ENCODE measurements at places on chromosomes 1 and 21.

DNA sequence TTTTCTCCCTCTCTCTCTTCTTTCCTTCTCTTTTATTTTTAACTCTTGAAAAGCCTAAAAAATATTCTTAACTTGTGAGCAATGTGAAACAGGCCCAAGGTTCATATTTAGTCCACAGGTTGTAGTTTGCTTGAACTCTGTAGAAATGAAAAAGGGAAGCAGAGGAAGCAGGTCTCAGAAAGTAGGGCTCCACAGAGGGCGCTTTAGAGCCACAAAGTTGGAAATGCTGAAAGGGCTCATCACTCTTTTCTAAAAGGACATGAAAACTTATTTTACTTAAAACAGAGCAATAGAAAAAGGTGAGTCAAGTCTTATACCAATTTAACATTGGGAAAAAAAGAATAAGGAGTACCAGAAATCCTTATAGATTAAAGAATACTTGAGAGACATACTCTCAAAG, 247.0 kb downstream of the USP25 start:
- DNase-seq: no peak

DNA sequence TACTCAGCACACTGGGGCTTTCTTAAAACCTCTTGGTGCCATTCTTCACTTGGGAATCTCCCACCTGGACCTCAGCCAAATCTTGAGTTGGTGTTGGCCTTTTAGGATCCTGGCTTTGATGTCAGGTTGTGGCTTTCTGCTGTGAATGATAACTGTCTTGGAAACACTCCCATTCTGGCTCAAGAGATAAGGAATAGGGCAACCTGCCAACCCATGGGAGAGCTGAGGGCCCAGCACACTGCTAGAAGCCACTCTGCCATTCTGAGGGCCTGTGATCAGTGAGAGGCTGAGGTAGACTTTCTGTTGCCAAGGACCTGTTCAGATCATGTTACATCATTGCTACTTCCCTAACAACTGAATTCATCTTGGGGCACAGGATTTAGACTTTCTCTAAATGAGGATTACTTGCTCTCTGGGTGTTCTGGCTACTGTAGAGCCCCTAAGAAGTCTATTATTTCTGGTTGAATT, 45.8 kb downstream of the TTC39A start:
- no peak for DNase-seq

GRCh38 chr1:187566354-187566753, 737.6 kb downstream of the PLA2G4A start:
- DNase-seq: no peak

GRCh38 chr1:192274588-192274987, 42.2 kb upstream of the RGS21 start:
- DNase-seq: no peak

DNA sequence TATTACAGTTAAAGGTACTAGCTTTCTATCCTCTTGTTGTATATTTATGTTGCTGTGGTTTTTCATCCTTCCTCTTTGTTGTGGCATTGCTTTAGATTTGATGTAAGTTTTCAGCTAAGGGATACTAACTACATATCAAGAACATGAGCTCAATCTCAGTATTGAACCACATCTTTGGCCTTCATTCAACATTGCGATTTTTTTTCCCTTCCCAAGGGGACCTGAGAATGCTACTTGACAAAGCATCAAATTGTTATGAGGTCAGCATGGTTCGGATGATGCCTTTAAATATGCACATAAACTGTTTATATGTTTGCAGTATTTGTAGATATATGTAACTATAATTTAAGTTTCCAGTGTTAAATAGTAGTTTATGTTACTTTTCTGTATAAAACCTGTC, 31.7 kb upstream of the GPR88 start:
- DNase-seq: no peak

- no peak for DNase-seq
Observed at GRCh38 chr1:202058001-202058908, 47.9 kb downstream of the ELF3 start.

DNA sequence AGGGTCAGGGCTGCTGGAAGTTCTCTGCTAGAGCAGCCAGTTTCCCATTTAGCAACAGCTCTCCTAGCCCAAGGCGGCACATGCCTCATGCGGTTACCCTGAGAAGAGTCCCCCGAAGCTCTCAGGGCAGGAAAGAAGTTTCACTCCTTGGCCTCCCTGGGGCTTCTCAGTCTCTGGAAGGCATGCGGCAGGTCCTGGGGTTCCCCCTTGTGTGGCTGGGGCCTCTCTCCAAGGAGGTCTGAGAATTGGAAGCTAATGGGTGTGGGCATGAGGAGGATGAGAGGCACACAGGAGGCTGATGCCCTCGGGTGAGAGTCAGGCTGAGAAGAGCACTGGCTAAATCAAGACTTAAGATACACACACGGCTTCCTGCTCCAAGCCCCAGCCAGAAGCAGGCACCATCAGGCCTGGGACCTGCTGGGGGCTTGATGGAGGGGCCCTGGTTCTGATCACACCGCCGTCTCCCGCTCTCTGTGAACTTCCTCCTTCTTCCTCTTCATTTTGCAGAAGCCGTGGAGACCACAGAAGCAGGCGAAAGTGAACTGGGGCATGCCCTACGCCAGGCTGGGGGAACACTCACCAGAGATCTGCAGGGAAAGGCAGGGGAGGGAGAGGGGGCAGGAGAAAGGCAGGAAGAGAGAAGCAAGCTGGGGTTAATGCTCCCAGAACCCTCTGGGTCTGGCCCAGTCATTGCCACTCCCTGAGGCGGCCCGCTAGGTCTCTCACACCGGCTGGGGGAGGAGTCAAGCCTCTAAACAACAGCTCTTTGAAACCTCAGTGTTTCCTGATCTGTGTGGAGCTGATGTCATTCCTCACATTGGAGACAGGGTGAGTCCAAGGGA, 15.1 kb downstream of the BLACAT1 start:
- DNase-seq: peak; percentile 10

DNA sequence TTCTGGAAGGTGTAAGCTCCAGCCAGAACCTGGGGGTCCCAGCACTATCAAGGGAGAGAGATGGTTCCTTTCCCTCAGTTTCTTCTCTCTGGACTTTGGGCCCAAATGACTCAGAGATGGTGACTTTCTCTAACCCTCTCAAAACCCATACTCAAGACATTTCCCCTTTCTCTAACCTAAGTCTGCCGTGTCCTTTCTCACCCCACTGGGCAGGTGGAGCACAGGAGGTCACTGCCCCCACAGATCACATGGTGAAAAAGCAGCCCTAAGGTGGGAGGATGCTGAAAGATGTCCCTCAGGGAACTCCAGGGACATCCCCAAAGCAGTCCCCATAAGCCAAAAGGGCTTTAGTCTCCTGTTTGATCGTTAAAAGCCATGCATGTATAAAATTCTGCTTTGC, 173.7 kb downstream of the HIVEP3 start:
- DNase-seq: no peak

DNA sequence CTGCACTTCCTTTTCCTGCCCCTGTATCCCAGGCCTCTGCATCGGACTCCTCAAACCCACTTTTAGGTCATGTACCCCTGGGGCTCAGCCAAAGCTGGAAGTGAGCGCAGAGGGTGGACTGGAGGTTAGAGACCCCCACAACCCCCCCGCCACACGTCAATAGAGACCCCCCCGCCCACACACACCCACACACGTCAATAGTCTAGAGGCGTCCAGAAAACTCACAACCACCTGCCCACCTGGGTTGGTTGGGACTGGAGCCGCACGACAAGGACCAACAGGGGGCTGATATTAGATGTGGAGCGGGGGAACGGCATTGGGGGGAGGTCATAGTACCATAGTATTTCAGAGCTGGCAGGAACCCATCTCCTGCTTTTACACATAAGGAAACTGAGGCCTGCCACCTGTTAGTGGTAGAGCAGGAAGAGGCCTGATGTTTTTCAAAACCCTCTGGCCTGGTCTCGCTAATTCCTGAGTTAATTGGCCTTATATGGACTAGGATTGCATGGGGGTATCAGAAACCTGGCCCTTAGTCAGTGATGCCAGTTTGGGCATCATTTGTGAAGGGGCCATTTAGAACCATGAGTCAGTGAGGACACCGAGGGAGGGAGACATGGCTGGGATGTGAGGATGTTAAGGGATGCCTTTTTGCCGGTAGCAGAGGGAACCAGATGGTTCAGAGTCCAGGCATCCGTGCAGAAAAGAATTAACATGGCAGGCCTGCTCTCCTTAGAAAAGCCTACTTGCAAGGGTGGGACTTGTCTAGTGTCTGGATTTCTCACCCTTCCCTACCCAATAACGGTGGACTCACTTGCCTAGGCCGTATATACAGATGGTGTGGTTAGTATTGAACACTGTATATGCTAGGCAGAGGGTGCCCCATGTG, 1.1 kb downstream of the NENF start:
- no peak for DNase-seq

GRCh38 chr21:19781881-19782652, 1216.1 kb upstream of the NCAM2 start:
- DNase-seq: no peak

GRCh38 chr1:85453640-85454194, 11.2 kb downstream of the DDAH1 start:
- DNase-seq: no peak

- DNase-seq: no peak
Observed at GRCh38 chr21:29115899-29116298, 14.5 kb upstream of the MAP3K7CL start.

DNA sequence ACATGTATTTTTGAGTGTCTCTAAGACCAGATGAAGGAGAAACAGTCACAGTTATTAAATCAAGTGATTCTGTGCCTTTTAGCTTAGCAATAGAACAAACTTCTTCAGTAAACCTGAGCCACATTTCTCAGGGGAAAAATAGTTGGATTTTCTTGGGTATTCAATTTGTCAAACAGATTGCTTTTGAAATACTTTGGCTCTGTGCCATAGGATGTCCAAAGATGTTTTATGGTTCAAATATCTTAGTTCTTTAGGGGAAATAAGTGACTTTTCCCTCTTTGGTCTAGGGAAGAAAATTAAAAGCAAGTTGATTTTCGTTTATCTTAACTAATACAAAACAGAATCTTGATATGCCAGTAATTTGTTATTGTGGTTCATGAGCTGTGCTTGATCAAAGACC, 125.9 kb downstream of the ATP5PO start:
- no peak for DNase-seq

DNA sequence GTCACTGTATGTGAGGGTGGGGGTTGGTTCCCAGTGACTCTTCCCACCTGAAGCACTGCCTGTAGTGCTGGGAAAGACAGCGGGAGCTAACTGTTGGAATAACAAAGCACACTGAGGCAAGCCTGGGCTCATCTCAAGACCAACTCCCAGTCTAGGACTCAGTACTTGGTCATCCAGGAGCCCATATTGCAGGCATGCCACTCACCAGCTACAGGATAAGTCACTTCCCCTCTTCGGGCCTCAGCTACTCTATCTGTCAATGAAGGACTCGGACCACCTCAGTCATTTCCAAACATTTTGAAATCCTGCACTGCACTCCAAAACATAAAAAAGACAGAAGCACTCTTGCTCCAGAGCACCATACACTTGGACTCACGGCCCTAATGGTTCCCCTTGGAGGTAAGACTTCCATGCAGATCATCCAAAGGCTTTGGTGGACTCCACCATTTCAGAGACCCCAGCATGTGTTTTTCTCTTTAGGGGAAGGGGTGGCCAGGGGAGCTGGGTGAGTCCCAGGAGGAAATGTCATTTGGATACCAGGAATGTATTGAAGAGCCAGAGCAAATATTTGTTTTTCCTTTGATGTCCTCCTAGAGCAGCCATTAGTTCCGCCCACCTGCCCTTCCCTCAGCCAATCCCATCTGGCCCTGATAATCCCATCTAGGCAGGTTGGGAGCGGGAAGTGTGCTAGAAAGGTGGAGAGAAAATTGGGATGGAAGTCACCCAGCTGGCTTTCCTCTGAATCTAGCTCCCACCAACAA, 3.1 kb downstream of the NUAK2 start:
- no peak for DNase-seq

DNA sequence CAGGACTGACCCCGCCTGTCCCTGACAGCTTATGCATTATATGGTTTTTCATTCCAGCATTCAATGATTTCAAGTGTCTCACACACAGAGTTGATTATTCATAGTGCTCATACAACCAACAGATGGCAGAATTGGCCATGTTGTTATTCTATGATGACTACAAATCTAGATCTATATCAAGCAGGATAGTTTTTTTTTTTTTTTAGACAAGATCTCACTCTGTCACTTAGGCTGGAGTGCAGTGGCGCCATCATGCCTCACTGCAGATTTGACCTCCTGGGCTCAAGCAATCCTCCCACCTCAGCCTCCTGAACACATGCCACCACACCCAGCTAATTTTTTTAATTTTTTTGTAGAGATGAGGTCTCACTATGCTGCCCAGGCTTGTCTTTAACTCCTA, 40.1 kb upstream of the LRRC8D start:
- DNase-seq: no peak

DNA sequence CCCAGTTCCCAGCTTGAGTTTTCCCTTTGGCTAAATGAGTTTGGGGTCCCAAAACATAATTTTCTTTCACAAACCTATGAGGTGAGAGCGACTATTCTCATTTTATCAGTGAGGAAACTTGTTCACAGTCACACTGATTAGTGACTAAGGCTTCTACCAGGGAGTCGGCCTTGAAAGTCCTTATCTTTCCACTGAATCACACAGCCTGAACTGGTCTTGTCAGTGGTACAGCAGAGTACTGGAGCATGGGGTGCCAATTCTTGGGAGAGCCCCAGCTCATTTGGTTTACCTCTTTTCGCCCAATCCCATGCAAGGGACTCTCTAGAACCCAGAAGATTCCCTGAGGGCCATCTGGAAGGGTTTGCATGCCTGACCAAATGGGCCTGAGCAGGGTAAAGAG, 16.9 kb downstream of the HSD3B2 start:
- DNase-seq: no peak

DNA sequence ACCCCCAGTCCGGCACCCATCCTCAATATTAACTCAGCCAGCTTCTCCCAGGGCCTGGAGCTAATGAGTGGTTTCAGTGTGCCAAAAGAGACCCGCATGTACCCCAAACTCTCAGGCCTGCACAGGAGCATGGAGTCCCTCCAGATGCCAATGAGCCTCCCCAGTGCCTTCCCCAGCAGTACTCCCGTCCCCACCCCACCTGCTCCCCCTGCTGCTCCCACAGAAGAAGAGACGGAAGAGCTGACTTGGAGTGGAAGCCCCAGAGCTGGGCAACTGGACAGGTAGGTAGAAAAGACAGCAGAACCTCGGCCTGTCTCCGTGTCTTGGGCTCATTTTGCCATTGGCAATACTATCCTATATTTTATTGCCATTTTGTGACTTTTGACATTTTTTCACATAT, 45.4 kb upstream of the IPO9 start:
- no peak for DNase-seq

- DNase-seq: no peak
Observed at GRCh38 chr21:32211306-32211705, 67.5 kb downstream of the MIS18A start.
